ENCODE measurements at places on chromosomes 13 and 19.
A peak's percentile ranks its signal among the peaks of the same experiment; 100 is the strongest.

DNA sequence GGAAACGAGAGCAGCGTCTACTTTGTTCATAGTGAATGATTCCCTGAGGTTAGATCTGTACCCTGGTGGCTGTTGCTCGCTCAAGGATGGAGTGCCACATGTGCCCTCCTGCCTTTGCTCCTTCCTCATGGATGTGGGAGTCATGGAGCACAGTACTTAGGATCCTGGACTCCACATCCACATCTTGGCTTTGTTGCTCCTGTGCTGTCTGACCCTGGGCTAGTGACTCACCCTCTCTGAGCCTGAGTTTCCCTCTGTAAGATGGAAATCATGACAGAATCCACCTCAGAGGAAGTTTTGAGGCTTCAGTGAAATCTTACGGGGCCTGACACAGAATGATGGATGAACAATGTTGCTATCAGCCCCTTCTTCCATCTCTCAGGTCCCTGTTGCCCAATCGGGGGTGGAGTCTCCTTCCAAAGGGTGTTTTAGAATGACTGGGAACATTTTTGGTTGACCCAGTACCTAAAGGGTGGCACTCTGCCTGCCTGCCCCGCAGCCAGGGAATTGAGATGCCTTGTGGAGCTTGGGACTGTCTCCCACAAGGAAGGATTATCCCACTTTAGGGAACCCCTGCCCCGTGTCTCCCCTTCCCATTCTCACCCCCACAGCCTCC lies 9.8 kb upstream of the TIMM50 start:
- no peak for DNase-seq

DNA sequence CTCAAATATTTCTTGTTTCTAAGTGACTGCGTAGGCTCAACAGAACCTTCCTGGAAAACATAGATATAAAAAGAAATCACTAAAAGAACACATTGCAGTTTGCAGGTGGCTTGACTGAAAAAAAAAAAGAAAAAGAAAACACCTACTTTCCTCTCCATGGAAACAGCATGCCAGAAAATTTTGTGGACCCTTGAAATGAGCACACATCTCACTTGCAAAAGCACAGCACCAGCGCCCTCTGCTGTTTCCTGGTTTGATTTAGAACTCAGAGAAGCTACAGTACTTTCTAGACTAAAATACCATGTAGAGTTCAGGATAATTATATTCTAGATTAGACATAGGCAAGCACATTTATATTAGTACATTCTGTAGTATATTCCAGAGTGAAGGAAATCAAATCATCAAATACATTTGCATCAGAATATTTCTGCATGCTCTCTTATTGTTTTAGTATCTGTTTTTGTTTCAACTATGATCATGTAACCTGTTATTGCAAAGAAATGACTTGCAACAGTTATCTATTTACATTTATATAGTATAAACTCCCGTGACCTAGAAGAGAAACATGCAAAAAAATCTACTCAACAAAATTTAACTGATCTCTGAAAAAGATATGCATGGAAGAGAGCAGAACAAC lies 22.3 kb upstream of the XPO4 start:
- peak; percentile 41 for DNase-seq

DNA sequence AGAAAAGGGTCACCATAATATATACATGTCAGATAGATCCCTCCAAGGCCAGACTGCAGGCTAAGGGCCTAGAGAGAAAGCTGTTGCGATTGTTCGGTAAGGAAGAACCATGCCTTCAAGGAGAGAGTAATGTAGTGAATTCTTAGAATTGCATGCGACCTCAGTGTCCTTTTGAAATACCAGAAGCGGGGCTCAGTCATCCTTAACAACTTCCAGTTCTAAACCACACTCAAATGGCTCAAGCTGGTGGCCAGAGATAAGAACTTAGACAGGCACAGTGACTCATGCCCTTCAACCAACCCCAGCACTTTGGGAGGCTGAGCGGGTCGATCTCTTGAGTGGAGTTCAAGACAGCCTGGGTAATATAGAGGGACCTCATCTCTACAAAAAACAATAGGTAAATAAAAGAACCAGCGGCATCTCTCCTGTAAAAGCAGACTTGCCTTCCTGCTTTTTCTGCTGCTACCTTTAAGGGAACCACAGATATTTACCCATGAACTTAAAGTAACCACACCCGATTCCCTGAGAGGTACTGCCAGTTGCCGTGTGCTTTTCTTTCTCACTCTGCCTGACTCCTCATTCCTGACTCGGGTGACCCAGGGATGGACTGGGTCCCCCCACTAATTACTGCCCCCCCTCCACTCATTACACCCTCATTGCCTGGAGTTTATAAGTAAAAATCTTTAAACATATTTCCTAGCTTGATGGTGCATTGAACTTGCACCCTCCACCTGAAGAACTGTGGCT lies 15.4 kb upstream of the SIGLEC6 start:
- no peak for DNase-seq

- peak; percentile 72 for DNase-seq
These were observed 16.4 kb upstream of the KCNN1 start for GRCh38 chr19:17950310-17951156.

- no peak for DNase-seq
These were observed 6.2 kb downstream of the TINCR start for GRCh38 chr19:5561559-5561958.

DNA sequence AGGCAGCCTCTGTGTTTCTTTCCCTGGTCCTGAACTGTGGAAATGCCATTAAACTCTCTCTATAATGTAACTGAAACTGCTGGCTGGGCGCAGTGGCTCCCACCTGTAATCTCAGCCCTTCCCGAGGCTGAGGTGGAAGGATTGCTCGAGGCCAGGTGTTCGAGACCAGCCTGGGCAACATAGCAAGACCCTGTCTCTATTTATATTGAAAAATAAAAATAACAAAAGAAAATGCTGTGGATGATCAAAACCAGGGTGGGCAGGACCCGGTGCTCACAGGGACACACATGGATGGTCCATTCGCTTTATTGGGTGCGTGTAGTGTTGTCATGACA lies 3.5 kb downstream of the MPV17L2 start:
- no peak for DNase-seq

DNA sequence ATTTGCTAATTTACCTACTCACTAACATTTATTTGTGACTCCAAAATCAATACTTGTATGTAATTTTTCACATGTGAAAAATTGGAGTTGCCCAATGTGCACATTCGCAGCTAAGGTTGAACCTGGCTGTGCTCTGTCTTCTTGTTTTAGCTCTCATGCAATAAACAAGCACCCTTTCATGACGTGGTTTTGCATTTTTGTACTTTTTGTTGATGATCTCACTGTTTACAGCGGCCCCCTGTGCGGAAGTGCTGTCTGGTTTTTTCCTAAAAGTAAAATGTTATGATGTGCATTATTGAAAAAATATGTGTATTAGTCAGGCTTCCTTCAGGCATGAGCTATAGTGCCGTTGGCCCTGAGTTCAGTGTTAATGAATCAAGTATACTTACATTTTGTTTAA lies 18.1 kb downstream of the DGKH start:
- DNase-seq = no peak
